Hematopoietic multipotent progenitor cell treated with erythropoietin and hydrocortisone succinate and interleukin-3 and kit ligand, for 6 days (in vitro differentiated cells): ENCODE measurements at places on chromosomes 7 and 10.
A peak's percentile ranks its signal among the peaks of the same experiment; 100 is the strongest.

GRCh38 chr10:97079448-97079847 lies 106.3 kb downstream of the SLIT1 start:
- no peak for DNase-seq

- no peak for DNase-seq
Measured at GRCh38 chr10:95401704-95402469, 111.1 kb upstream of the PDLIM1 start.

DNA sequence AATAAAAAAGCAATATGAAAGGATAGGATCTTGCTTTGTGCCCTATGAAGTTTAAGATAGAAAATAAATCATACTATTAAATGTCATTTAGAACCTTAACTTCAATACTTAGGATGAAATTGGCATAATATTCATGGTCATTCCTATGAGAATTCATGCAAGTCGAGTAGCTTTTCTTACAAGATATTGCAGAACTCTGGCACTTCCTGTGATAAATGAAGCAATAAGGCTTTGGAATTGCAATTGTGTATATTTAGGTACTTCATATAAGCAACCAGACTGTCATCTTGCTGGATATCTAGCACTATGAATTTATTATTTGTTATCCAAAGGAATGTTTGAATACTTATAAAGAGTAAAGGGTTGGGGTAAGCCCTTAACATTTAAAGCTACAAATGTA lies 116.5 kb downstream of the ZNF438 start:
- DNase-seq, result peak; percentile 18

- DNase-seq, result peak; percentile 89
Measured at GRCh38 chr7:149625340-149625946, 127.8 kb upstream of the ZNF746 start.

GRCh38 chr7:100215895-100216294 lies 3.9 kb upstream of the PVRIG start:
- no peak for DNase-seq

DNA sequence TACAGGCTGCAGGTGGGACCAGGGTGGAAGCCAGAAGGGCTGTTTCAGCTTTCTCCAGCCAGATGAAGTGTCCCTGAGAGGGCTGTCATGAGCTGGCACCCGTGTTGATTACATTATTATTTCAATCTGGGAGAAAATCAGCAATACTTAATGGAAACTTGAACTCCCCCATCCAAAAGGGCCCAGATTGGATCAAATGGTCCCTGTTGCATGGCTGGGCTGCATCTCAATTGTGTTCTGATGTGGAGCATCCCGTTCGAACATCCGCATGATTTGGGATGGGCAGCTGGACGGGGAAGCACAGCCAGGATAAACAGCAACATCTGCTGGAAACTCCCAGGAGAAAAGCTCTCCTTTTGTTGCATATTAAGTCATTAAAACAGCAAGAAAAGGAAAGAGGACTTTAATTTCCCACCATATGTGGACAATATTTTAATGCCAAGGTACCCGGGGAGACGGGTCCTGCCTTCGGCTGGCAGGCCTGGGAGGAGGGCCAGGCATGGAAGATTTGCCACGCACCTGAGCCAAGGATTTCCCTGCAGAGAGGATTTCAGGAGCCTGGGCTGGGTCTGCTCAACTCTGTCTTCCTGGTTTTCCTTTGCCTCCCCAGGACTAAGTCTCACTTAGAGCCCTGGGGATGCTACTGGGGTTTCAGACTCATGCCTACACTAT lies 52.4 kb downstream of the NPTX2 start:
- no peak for DNase-seq

DNA sequence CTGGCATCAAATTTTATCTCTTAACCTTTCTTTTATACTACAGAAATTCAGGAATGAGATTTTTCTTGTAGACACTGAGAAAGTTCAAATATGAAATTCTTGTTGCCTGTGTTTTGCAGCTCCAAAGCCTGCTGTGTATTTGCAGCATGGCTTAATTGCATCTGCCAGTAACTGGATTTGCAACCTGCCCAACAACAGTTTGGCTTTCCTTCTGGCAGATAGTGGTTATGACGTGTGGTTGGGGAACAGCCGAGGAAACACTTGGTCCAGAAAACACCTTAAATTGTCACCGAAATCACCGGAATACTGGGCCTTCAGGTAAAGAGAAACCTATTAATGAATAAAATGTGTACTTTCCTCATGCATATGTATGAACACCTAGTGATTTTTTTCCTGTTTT lies 24.8 kb downstream of the LIPK start:
- no peak for DNase-seq

- peak; percentile 9 for DNase-seq
Measured at GRCh38 chr7:36208426-36208825, 55.4 kb downstream of the EEPD1 start.

DNA sequence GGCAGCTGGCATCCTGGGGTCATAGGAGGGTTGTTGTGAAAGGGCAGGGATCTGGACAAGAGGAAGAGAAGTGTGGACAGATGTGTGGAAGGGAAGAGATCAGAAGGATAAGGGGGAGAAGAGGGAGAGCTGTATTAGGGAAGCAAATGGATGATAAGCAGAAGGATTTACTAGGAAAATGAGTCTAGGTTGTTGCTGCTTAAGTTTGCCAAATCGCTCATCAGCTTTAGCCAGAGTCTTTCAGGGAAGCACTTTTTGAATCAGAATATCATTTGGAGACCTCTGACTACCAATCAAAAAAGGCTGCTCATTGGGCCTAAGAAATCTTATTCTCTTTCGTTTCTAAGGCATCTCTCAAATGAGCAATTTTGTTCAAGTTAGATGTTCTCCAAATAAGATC lies 2.6 kb upstream of the CSGALNACT2 start:
- no peak for DNase-seq

- DNase-seq, result peak; percentile 59
Measured at GRCh38 chr7:16114633-16115032, 306.7 kb downstream of the CRPPA start.

DNA sequence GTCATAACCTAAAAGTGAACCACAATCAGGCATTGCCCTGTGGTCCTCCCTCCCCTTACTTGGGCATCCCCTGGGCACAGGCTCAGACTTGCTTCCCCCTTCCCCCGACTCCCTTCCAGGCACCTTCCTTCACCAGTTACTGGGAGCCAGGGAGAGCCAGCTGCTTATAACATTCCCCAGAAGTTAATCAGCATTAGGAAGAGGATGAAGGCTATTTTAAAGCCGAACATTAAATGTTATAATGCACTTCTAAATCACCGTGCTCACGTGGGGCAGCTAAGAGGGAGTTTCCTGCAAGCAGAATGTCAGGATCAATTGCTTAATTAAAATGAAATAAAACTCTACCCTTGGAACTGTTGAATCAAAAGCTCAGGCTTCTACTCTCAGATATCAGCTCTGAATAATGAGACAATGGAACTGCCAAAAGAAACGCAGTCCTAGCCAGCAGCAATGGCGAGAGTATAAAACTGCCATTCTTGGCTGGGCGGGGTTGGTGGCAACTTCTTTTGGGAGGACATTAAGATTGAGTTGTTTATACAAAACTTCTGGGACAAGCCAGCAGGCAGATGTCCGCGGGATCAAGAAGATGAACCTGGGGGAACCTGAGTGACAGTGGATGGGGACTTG lies 169.5 kb downstream of the FANK1 start:
- DNase-seq, result no peak

- DNase-seq, result peak; percentile 65
Measured at GRCh38 chr7:151245360-151246101, 3.0 kb downstream of the SMARCD3 start.

DNA sequence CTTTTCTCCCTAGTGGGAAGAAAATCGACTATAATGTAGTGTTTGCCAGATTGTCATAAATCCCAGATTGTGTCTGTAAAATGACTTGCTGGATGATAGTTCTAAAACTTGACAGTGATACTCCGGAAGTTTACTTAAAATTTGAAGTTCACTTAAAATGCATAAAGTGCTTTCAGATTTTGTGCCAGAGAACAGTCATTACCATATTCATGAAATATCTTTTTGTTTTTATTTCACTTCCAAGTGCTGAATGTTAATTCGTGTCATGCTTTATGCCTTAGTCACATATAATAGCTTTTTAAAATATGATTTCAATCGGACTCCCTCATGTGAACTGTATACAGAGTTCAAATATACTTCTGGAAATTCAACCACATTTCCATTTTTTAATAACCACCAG lies 30.4 kb downstream of the PRPF18 start:
- DNase-seq, result no peak

DNA sequence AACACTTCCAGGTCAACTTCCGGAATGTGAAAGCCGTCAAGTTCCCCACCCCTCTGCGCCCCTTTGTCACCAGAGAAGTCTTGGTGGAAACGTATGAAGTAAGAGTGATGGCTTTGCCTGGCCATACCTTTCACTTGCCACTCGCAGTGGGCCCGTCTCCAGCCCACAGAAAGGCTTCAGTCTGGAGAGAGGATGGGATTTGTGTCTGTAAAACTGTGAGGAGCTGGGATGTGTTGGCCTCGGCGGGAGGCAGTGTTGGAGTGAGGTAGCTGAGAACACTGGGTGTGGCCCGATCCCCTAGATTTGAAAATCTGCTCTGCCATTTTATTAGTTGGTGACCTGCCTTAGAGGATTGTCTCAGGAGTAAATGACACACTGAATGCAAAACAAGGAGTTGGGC lies 6.4 kb downstream of the ADCK2 start:
- no peak for DNase-seq

GRCh38 chr7:40802497-40802896 lies 667.7 kb downstream of the SUGCT start:
- peak; percentile 30 for DNase-seq
